ENCODE measurements at places on chromosomes 2 and 18.

DNA sequence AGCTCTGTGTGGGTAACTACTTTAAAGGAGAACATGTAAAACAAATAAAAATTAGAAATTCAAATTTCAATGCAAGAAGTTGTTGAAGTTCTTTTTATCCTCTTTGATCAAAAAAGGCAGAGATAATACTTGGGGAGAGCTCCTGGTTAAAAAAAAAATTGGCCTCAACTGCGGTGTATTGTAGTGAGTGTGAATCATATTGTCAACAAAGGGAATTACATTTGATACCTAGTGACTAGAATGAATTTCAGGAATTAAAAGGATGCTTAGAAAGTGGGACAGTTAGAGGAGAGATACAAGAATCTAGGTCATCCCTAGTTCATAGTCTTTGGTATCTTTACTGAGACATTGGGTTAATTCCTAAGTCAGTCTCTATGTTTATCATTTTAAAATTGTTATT is 473.0 kb downstream of the CCDC85A start:
- DNase-seq, result no peak

- no peak for DNase-seq
Observed at GRCh38 chr2:23767876-23768621, 158.9 kb downstream of the ATAD2B start.

DNA sequence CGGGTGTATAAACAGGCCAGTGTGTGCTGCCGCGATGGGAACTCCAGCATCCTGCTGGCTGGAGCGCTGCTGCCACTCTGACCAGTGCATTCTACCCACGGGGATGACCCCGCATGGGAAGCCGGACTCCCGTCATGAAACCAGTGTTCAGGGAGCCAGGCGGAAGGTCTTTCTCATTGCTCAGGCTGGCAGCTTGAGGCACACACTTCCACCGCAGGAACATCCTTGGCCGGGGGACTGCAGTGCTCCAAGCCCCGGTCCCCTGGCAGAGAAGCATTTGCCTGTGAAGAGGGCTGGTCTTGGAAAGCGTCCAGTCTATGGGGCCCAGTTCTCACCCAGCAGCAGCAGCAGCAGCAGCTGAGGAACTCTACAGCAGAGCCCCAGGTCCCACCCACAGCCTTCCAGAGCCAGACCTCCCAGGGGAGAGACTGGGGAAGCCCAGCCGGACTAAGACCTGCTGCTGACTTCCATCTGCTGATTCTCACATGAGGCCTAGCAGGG is 235.9 kb downstream of the KLHL29 start:
- peak; percentile 87 for DNase-seq

- DNase-seq, result no peak
Observed at GRCh38 chr2:55604027-55604565, 13.3 kb downstream of the PPP4R3B start.

DNA sequence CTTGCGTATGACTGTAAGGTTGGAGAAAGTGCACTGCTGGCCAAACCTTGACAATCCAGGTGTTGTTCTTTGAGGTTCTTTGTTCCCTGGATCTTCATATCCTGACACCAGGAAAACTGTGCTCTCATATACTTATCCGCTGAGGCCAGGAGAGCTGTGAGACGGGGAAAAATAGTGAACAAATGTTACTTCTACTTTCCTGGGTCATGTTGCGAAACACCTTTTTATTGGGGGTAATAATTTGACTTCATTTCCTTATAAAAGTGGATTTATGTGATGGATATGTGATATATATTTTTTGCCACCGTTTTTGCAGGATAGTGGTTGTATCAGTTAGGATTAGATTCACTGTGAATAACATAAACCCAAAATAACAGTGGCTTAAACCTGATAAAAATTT is 336.1 kb downstream of the OSR1 start:
- no peak for DNase-seq

DNA sequence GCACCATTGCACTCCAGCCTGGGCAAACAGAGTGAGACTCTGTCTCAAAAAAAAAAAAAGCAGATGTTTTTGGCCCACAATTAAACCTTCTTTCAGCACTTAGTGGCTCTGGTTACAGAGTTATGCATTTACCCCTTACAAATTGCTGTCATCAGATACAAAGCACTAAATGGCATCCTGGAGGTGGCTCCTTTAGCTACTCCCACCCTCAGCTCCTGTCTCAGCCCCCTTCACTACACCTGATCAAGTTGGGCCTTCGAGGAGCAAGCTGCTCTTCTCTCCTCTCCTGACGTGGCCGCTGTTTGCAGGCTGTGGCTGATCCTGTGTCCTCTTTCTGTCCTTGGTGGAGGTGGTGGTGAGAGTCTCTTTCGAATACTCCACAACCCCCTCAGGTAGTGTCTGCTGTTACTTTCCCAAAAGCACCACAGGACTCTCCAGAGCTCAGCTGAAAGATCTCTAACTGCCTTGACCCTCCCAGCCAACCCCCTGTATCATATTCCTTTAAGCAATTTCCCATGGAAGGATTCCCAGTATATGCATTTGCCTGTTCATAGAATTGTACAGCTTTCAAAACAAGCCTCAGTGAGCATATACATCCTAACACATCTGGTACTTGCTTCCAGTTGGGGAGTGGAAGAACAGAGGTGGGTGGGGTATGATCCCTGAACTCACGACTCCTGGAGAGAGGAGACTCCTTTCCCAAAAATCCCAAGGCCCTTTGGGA is 285.9 kb downstream of the CLIP4 start:
- DNase-seq, result no peak

GRCh38 chr2:10761591-10761990 is 40.2 kb downstream of the ATP6V1C2 start:
- DNase-seq, result no peak

- DNase-seq, result no peak
Observed at GRCh38 chr18:23133860-23134779, 1.2 kb upstream of the CABLES1 start.

All from tibial artery (tissue), 4 donors.